Brain (organoid and tissue), 16 donors: ENCODE measurements at places on chromosomes 4 and X. TPM values are rescaled to one million over a fixed set of nuclear protein-coding genes. Genes with fewer than 3 reads are reported as not detected.

ODAPH gene
- not detected for polyA plus RNA-seq

- peak; percentile 21 for DNase-seq
Measured at GRCh38 chr4:25756503-25756902, 100.9 kb downstream of the SLC34A2 start.

HHIP gene
- 5.3 TPM for polyA plus RNA-seq

CTSO gene
- polyA plus RNA-seq, result 5.3 TPM

DNA sequence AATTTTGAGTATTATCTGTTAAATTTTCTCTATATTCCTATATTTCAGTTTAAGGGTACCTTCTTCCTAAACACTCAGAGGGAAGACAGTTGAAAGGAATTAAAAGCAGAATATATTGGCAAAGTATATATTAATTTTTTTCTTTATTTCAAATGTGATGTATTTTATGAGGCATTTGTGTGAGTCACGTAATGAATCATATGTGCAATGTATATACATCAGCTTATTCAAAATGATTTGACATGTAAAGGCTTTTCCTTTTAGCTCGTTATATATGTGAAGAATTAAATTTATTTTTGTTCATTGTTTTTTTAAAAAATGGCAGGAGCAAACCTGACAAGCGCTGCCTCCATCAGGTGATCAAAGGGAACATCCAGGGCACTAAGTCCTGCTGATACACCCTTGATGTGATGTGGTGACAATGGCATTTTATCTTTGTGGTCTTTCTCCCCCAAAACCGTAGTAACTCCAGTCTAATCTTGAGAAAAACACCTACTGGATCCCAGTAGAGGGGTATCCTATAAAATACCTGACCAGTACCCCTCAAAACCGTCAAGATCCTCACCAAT is 8.9 kb downstream of the WWC2 start:
- DNase-seq, result no peak

DNA sequence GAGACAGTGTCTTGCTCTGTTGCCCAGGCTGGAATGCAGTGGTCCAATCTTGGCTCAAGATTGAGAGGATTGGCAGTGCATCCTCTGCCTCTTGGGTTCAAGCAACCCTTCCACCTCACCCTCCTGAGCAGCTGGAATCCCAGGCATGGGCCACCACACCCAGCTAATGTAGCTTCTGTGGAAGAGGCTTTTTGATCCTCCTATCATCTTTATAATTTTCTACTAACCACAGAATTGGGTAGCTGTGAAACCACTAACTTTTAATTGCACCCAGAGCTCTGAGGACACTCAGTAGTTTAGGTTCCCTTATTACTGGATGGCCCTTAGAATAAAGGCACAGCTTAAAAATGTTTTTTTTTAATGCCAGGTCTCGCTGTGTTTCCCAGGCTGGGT is 8.9 kb upstream of the AGA start:
- DNase-seq, result no peak

DNA sequence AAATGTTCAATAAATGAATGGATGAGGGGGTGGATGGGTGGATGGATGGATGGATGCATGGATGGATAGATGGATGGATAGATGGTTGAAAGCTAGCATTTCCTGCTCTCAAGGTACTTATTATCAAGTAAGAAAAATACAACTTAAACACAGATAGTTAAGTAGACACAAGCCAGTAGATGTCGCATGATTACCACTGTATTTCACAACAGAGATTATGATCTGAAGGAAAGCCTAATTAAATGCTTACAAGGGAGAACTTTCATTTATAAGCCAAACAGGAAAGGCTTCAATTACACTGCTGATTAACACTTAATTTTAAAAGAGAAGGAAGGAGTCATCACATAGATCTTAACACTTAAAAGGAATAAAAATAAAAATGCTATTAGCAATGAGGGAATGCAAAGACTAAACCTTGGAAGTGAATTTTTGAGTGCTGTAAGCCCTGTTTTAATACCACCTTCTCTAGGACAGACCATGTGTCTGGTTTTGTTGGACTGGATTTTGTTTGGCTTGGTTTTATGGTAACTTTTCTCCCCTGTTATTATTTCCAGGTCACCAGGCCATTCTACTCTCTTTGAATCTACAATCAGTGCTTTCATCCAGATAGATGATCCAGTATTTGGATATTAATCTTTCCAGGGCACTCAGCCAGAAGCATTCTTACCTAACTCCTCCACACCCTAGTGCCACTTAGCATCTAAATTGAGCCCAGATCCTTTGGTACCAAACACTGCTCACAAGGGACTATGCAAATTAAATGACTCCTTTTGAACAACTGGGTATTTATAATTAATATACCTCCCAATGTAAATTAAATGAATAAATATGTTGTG is 75.5 kb upstream of the SLC39A8 start:
- DNase-seq, result no peak

FGFBP2 gene
- 0.78 TPM for polyA plus RNA-seq

FAM241A gene
- polyA plus RNA-seq, result 0.42 TPM

DNA sequence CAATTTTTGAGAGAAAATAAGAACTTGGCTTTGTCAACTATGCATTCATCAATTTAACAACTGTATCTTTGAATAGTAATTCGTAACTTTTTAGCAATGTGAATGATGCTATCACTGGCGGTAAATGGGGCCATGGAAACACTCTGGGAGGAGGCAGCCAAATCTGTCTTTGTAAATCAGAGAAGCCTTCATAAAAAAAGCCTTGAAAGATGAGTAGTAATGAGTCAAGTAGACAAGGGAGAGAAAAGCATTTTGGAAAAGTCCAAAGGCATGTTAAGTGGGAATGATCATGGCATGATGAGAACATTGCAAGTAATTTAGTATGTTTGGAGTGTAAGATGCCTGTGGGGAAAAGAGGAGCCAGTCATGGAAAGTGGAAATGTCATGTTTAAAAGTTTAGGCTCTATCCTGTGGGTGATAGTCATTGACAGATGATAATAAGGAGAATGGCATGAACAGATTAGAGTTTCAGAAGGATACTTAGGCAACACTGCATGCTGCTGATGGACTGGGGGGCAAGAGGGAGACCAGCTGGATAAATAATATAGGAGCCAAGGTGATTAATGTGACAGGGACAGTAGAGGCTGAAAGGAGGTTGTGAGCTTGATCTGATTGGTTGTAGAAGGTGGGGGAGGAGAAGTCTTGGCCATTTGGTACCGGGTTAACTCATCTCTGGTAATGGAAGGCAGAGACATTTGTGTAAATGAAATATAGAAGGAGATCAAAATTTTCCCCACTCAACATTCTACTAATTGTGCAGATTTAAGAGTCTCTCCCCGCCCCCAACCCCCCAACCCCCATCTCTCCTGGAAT is 16.3 kb downstream of the SPRY1 start:
- DNase-seq, result no peak

- DNase-seq, result no peak
Measured at GRCh38 chr4:25984796-25985195, 70.8 kb downstream of the SMIM20 start.

TFE3 gene
- 45.7 TPM for polyA plus RNA-seq

DNA sequence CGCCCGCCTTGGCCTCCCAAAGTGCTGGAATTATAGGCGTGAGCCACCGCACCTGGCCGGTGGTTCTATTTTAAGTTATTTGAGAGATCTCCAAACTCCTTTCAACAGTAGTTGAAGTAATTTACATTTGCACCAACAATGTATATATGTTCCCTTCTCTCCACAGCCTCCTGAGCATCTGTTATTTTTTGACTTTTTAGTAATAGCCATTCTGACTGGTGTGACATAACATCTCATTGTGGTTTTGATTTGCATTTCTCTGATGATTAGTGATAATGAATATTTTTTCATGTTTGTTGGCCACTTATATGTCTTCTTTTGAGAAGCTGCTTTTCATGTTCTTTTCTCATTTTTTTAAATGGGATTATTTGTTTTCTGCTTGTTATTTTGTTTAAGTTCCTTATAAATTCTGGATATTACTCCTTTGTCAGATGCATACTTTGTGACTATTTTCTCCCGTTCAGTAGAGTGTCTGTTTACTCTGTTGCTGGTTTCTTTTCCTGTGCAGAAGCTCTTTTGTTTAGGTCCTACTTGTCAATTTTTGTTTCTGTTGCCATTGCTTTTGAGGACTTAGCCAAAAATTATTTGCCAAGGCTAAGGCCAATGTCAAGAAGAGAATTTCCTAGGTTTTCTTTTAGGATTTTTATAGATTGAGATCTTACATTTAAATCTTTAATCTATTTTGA is 213.2 kb downstream of the ARHGAP24 start:
- no peak for DNase-seq
